Activated naive CD8-positive, alpha-beta T cell treated with anti-CD3 and anti-CD28 coated beads, Interleukin-2, amount 10 ng/mL, durations not matched to agents 7 days and 5 days (primary cell): ENCODE measurements at places on chromosomes 6 and 20.

DNA sequence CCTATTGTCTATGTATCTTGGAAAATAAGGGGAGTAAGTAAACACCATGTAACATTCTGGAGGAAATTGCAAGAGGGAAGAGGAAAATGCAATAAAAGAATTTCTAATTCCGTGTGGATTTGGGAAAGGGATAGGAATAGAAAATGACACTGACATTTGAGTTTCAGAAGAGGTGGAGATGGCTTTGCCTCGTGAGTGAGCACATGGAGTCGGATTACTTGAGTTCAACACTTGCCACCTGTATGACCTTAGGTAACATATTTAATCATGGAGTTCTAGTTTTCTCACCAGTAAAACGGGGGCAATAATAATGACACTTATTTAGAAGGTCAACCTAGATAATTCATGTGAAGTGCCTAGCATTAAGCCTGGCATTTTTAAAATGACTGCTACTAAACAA lies 10.8 kb upstream of the PBOV1 start:
- H3K4me3 ChIP-seq, result no peak overlapping the region
- peaks cover 15% of the 10 kb centered on the region for H3K27me3 ChIP-seq
- H3K27ac ChIP-seq, result no peak overlapping the region
- H3K36me3 ChIP-seq, result no peaks in the 10 kb centered on the region
- no peaks in the 10 kb centered on the region for H3K4me1 ChIP-seq

GRCh38 chr6:16979677-16980370 lies 122.0 kb upstream of the STMND1 start:
- no peak for DNase-seq
- H3K27me3 ChIP-seq, result peaks cover 36% of the 10 kb centered on the region
- H3K4me1 ChIP-seq, result no peaks in the 10 kb centered on the region
- no peaks in the 10 kb centered on the region for H3K36me3 ChIP-seq
- no peak overlapping the region for H3K4me3 ChIP-seq

DNA sequence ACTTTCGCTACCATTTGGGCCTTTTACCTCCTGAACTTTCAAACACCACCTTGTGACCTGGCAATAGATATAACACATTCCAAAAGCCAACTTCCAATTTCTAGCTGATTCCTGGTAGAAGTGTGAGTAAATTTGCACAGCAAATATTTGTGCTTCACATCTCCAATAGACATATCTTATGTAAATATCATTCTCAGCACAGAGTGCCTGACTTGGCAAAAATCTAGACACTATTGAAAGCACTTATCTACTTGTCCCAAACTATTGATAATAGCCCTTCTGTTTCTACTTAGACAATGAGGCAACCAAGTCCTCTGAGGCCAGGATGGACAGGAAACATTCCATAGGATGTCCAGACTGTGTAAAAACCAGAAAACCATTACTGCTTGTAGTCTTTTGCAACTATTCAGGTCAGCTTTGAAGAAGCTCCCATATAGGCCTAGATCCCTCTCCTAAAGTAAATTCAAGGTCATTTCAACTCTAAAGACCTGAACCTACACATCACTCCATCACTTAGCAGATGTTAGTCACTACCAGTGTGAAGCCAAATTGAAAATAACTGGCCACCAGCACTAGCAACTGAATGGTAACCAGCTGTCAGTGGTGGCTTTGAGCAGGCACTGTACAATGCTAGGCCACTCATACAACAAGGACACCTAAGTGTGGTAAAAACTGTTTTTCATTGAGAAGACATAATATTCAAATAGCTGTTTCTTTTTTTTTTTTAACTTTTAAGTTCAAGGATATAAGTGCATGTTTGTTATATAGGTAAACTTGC lies 95.3 kb upstream of the RSPO3 start:
- H3K4me1 ChIP-seq, result no peaks in the 10 kb centered on the region
- H3K4me3 ChIP-seq, result no peak overlapping the region
- DNase-seq, result no peak
- no peaks in the 10 kb centered on the region for H3K27me3 ChIP-seq
- H3K27ac ChIP-seq, result no peak overlapping the region

GRCh38 chr20:19764207-19764606 lies 6.1 kb downstream of the RIN2 start:
- no peaks in the 10 kb centered on the region for H3K4me1 ChIP-seq
- no peak overlapping the region for H3K4me3 ChIP-seq

GRCh38 chr6:28188111-28188979 lies 36.7 kb upstream of the ZSCAN9 start:
- H3K4me1 ChIP-seq, result no peaks in the 10 kb centered on the region
- no peak for DNase-seq
- no peak overlapping the region for H3K4me3 ChIP-seq
- no peak overlapping the region for H3K27ac ChIP-seq
- no peaks in the 10 kb centered on the region for H3K27me3 ChIP-seq

DNA sequence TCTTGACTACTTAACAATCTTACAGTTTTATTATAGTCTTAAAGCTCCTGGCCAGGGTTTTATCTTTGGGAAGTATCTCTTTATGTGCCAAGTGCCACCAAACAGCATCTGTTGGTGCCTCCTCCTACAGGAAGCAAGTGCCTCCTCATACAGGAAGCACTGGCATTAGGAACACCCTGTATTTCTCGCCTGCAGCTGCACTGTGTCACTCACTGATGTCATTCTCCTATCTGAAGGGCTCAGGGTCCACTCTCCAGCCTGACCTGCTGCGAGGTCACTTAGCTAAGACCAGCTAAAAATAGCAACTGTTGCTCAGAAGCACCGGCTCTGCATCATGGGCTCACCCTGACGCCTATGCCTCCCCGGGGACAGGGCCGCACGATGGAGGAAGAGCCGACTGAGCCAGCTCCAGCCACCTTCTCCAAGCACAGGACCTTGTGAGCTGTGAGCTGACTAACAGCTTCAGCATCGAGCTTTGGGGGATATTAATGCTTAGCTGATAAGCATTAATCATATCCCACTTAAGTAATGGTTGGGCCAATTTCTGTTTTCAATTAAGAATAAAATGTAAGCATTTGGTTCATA lies 66.3 kb upstream of the CD93 start:
- no peak for DNase-seq
- H3K36me3 ChIP-seq, result no peaks in the 10 kb centered on the region
- H3K4me3 ChIP-seq, result no peak overlapping the region
- peaks cover 14% of the 10 kb centered on the region for H3K4me1 ChIP-seq
- peaks cover 7% of the 10 kb centered on the region for H3K27me3 ChIP-seq

- H3K36me3 ChIP-seq, result peaks cover 2% of the 10 kb centered on the region
- H3K4me3 ChIP-seq, result no peak overlapping the region
- no peak overlapping the region for H3K27ac ChIP-seq
- H3K27me3 ChIP-seq, result no peaks in the 10 kb centered on the region
- H3K4me1 ChIP-seq, result no peaks in the 10 kb centered on the region
Measured at GRCh38 chr20:25297141-25297905, 49.4 kb downstream of the PYGB start.

- H3K27ac ChIP-seq, result no peak overlapping the region
- no peaks in the 10 kb centered on the region for H3K4me1 ChIP-seq
- no peak for DNase-seq
- no peak overlapping the region for H3K4me3 ChIP-seq
- H3K36me3 ChIP-seq, result no peaks in the 10 kb centered on the region
Measured at GRCh38 chr20:35561268-35561667, 19.4 kb downstream of the ERGIC3 start.

- no peak for DNase-seq
- no peak overlapping the region for H3K4me3 ChIP-seq
- peaks cover 82% of the 10 kb centered on the region for H3K4me1 ChIP-seq
- H3K36me3 ChIP-seq, result peaks cover 30% of the 10 kb centered on the region
- H3K27ac ChIP-seq, result no peak overlapping the region
Measured at GRCh38 chr6:15430186-15430585, 184.3 kb downstream of the JARID2 start.

GRCh38 chr6:117986396-117986795 lies 79.3 kb downstream of the SLC35F1 start:
- no peaks in the 10 kb centered on the region for H3K36me3 ChIP-seq
- H3K4me1 ChIP-seq, result no peaks in the 10 kb centered on the region
- DNase-seq, result no peak
- peaks cover 6% of the 10 kb centered on the region for H3K27me3 ChIP-seq
- no peak overlapping the region for H3K4me3 ChIP-seq
- H3K27ac ChIP-seq, result no peak overlapping the region

GRCh38 chr6:24655215-24655614 lies 9.2 kb upstream of the KIAA0319 start:
- H3K4me1 ChIP-seq, result peaks cover 15% of the 10 kb centered on the region
- DNase-seq, result no peak
- H3K4me3 ChIP-seq, result no peak overlapping the region
- H3K27ac ChIP-seq, result no peak overlapping the region
- peaks cover 26% of the 10 kb centered on the region for H3K36me3 ChIP-seq
- no peaks in the 10 kb centered on the region for H3K27me3 ChIP-seq

DNA sequence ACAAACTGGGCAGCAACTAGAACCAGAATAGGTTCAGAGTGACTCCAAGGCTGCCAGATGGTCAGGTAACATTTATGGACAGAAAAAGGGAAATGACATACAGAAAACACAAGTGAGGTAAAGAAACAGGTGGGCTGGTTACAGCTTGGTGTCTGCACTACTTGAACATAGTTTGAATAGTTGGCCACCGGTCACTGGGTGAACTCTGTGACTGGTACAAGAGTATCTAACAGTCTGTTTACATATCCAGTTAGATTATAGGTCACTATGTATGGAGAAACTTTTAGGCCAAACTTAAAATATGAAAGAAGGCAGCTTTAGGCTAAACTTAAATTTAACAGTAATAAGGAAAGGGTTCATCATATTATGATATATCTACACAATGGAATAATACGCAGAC lies 32.9 kb downstream of the LCA5 start:
- H3K4me3 ChIP-seq, result no peak overlapping the region
- no peaks in the 10 kb centered on the region for H3K36me3 ChIP-seq
- no peak for DNase-seq
- H3K27ac ChIP-seq, result no peak overlapping the region

DNA sequence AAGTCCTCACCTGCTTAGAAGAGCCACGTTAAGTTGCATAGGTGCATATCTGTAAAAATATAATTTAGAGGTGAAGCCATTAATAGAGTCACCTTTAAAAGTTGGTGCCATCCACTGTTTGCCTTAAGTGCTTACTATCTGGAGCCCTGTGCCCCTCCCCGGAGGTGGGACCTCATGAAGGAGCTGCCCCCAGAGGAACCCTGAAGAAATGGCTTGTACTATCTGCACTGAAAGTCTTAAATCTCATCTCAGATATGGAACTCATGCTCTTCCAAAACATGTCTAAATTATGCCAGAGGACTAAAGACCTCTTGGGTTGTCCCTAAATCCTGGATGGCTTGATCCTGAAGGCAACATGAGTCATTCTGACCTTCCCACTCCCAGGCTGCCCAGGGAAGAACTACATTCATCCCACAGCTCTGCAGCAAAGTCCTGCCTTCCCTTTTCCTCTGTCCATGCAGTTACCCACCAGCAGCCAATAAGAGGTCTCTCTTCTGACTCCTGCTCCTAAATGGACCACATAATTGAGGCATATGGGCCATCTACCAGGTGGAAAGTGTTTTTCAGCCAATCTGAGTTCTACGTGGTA lies 85.3 kb downstream of the ASXL1 start:
- no peak overlapping the region for H3K4me3 ChIP-seq
- H3K4me1 ChIP-seq, result peaks cover 22% of the 10 kb centered on the region
- DNase-seq, result no peak
- peaks cover 8% of the 10 kb centered on the region for H3K36me3 ChIP-seq

GRCh38 chr20:23086056-23086566 lies at the start of gene CD93:
Gene CD93, minus strand, starts transcription at chr20:23086324. Its CDS starts 132 bp downstream, at chr20:23086192.
- peak within 1 kb of the TSS; percentile 85 for H3K27ac ChIP-seq
- no peaks in the 10 kb centered on the region for H3K36me3 ChIP-seq
- DNase-seq, result peak; percentile 51
- H3K27me3 ChIP-seq, result no peaks in the 10 kb centered on the region

DNA sequence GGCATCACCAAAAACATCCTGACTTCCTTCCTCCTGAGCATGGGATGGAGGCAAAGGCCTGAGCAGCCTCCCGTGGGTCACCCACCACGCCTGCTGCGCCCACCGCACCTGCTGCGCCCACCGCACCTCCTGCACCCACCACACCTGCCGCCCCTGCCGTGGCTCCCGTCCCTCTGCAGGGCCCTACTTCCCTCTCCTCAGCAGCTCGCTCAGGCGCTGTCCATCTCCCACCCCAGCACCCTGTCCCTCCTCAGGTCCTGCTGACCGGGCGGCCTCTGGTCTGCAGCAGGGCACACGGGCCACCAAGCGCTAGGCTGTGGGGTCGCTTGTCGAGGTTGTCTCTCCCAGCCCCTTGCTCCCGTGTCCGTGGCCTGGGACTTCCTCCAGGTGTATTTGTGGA lies 72.7 kb upstream of the SLCO4A1 start:
- H3K4me1 ChIP-seq, result no peaks in the 10 kb centered on the region
- no peak for DNase-seq
- no peak overlapping the region for H3K4me3 ChIP-seq
- H3K27me3 ChIP-seq, result peaks cover 19% of the 10 kb centered on the region
- H3K36me3 ChIP-seq, result no peaks in the 10 kb centered on the region
- no peak overlapping the region for H3K27ac ChIP-seq

GRCh38 chr6:96675597-96675996 lies 112.7 kb downstream of the FHL5 start:
- no peak for DNase-seq
- no peak overlapping the region for H3K27ac ChIP-seq
- H3K27me3 ChIP-seq, result peaks cover 9% of the 10 kb centered on the region
- H3K4me1 ChIP-seq, result no peaks in the 10 kb centered on the region

DNA sequence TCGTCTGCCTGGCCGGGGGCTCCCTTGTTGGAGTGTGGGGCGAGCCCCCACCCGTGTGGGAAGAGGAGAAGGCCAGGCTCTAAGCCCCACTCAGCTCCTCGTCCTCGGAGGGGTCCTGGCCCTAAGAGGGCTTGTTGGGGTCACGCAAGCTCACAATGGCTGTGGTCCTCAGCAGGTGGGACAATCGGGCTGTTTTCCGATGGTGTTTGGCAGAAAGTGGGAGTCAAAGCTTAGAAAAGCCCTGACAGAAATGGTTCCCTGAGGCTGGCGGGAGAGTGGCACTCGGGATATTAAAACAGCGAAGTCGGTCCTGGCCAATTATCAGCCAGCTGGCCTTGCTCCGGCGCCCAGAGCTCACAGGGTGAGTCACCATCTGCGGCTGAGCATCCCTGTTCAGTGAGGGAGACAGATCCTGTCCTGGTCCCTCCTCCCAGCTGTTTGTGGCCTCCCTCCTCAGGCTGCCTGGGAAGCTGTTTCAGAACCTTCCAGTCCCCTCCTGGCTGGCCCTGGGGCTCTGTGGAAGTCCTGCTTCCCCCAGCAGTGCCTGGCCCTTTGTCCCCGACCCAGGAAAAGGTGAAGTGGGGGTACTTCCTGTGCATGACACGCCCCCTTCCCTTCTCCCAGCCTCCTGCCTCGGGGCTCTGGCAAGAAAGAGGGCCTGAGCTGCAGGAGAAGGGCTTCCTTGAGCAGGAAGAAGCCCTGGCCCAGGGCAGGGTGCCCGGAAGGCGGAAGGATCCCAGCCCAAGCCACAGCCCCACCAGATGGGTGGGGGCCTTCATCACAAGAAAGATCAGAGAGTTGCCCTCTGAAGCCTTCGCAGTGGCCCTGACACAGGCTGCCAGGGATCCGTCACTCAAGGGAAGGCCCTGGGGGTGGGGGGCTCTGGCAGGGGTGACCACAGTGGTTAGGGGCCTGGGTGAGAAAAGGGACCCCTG lies 53.6 kb upstream of the BHLHE23 start:
- H3K27me3 ChIP-seq, result no peaks in the 10 kb centered on the region
- H3K36me3 ChIP-seq, result no peaks in the 10 kb centered on the region
- no peak overlapping the region for H3K4me3 ChIP-seq
- peaks cover 3% of the 10 kb centered on the region for H3K4me1 ChIP-seq
- no peak overlapping the region for H3K27ac ChIP-seq
- DNase-seq, result peak; percentile 11

- no peak for DNase-seq
- no peak overlapping the region for H3K27ac ChIP-seq
- no peaks in the 10 kb centered on the region for H3K36me3 ChIP-seq
- peaks cover 26% of the 10 kb centered on the region for H3K27me3 ChIP-seq
Measured at GRCh38 chr6:128513878-128514277, 6.5 kb downstream of the PTPRK start.
